ENCODE measurements at places on chromosomes 13 and 19.

- no peak for DNase-seq
Observed at GRCh38 chr13:93098972-93099371, 127.6 kb upstream of the GPC6 start.

DNA sequence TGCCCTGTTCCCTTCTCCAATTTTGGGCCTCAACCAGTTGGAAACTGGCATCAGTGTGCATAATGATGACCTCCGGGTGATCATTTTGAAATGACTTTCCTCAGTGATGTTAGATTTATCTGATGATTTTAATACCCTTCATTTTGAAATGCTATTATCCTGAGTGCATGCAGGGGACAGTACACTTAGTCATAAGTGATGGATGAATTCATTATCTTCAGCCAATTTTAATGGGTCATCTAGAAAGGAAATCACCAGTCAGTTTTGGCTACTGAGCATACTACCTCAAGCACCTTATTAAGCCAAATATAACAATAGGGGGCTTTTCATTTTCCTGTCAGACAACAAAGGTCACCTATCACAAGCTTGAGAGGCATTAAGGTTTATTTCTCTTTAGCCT is 118.5 kb upstream of the MIR17HG start:
- DNase-seq = peak; percentile 16

- peak; percentile 71 for DNase-seq
Observed at GRCh38 chr19:36986601-36987000, 70.5 kb downstream of the ZNF568 start.

DNA sequence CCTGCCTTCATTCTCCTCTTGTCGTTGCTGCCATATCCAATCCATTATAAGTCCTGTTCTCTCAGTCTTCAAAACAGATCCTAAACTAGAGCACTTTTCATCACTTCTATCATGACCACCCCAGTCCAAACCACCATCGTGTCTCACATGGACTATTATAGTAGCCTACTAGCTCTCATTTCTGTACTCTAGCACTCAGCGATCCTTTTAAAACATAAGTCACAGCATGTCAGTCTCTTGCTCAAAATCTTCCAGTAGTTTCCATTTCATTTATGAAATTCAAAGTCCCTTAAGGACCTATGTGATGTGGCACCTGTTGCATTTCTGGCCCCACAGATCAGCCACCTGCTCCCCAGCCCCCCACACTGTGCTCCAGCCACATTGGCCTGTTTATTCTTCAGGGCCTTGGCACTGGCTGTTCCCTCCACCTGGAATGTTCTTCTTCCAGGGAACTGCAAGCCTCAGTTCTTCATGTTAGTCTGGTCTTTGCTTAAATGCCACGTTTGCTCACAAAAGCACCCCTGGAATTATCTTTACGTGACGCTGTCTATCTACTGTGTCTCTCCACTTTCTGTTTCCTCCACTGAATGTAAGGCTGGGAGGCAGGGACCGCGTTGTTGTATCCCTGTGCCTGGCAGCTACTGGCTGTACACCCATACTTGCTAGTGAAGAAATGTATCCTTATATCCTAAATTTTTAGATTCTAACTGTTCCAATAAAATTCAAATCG is 64.3 kb downstream of the MBNL2 start:
- DNase-seq = no peak

- DNase-seq = no peak
Observed at GRCh38 chr19:45526143-45526542, 18.9 kb downstream of the VASP start.

DNA sequence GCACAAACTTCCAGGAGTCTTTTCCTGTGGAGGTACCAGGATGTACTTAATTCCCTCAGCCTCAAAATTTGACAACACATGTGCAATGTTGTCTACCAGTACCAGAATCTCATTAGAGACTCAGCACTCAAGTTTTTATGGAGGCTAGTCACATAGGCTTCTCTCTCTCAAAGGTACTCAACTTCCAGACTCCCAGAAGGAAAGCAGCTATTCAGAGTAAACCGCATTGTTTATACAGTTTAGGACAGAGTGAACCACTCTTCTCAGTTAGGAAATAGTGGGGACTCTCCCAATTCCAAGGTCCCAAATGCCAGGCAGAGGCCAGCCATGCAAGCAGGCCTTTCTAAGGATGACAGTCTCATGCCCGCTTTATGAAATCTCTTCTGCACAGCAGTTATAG is 8.5 kb upstream of the C1QTNF9B start:
- DNase-seq = no peak

- DNase-seq = no peak
Observed at GRCh38 chr19:57052081-57052480, 67.7 kb upstream of the USP29 start.

DNA sequence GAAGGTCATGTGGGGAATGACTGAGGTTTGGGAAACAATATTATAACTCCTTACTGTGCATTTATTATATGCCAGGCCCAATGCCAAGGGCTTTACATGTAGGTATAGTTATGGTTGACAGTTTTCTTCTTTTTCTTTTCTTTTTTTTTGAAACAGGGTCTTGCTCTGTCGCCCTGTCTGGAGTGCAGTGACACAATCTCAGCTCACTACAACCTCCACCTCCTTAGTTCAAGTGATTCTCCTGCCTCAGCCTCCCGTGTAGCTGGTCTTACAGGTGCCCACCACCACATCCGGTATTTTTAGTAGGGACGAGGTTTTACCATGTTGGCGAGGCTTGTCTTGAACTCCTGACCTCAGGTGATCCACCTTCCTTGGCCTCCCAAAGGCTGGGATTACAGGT is 13.8 kb downstream of the RTN2 start:
- DNase-seq = no peak

GRCh38 chr19:12364391-12365235 is 870 bp downstream of the ZNF442 start:
- no peak for DNase-seq

DNA sequence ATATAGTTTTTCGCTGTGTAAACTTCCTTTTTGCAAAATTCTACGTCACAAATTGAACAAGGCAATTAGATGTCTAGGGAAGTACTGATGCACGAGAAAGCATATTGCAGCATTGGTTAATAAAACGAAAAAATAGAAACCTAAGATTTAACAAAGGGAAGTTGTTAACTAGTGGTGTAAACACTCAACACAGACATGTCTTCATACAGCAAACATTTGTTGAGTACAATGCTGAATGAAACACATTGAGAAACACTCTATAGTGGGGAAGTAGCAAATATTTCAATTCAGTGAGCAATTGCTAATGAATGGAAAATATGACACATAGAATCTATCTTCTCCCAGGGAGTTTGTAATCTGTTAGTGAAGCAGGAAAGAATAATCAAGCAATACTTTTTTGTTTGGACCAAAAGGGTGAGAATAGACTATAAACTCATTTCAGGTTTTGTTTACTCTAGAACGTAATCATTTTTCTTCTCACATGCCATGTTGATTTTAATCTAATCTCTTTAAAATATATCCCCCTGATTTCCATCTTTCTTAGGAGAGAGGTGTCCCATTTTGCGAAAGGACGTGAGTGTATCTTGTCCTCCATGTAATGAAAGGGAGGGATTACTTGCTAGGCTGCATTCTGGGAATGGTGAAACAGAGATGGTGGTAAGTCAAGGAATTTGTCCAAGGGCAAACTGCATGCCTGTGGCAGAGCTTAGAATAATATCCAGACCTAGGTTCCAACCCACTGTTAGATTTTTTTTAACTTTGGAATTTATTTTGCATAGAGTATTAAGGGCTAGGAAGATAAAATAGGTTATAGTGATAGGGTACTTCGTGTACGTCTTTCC is 1.7 kb upstream of the ANKRD10 start:
- no peak for DNase-seq

DNA sequence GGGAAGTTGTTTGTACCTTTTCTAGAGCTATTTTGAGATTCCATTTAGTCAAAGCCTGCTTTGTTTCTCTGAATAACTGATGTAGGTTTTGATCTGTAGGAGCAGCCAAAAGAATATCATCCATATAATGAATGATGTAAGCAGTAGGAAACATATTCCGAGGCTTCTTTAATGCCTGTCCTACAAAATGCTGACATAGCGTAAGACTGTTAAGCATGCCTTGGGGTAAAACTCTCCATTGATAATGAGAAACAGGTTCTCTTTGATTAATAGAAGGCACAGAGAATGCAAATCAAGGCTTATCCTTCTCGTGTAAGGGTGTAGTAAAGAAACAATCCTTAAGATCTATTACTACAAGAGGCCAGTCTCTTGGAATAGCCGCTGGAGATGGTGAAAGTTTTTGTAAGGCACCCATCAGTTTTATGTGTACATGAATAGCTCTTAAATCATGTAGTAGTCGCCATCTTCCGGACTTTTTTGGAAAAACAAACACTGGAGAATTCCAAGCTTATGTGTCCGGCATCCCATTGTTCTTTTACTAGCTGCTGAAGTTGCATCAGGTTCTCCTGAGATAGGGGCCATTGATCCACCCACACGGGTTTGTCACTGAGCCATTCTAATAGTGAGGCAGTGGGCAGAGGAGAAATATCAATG is 13.5 kb downstream of the FPR3 start:
- DNase-seq = no peak

DNA sequence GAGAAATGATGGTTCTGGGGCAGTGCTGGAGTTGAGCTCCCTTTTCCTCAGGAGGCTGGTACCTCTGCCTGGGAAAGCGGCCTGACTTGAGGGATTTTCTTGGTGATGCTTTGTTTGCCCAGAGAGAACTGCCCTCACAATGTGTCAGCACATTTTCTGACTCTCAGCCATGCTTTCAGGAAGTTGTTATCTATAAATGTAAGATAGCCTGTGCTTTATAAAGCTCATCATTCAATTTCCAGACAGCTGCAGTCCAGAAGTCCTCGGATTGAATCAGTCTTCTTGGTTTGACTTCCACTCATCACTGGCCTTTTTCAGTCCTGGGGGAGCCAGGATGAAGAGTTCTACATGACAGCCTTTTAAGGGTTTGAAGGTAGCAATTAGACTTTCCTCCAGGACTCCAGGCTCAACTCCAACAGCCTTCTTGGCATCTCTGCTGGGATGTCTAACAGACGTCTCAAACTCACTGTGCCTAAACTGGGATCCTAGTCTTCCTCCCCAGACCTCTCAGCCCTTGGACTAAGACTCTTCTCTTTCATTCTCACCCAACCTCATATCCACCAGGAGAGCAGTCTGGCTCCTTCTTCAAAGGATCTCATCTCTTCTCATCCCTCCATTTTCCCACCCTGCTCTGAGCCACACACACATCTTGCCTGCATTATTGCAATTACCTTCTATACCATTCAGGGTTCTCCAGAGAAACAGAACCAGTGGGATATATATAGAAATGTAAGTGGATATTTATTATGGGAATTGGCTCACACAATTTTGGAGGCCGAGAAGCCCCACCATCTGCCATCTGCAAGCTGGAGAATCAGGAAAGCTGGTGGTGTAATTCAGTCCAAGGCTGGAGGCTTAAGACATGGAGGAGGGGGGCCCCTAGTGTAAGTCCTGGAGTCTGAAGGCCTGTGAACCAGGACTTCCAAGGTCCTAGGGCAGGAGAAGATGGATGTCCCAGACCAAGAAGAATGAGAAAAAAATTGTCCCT is 13.1 kb downstream of the ERICH6B start:
- DNase-seq = no peak

- DNase-seq = no peak
Observed at GRCh38 chr13:45623516-45624090, 8.1 kb upstream of the ERICH6B start.

GRCh38 chr19:13118424-13119193 is 545 bp downstream of the NACC1 start:
- DNase-seq = no peak

- no peak for DNase-seq
Observed at GRCh38 chr13:69947582-69947981, 160.0 kb upstream of the ATXN8OS start.

GRCh38 chr13:73902296-73902695 is 231.9 kb downstream of the KLF12 start:
- DNase-seq = no peak

- no peak for DNase-seq
Observed at GRCh38 chr19:944663-945241, 18.9 kb downstream of the ARID3A start.

DNA sequence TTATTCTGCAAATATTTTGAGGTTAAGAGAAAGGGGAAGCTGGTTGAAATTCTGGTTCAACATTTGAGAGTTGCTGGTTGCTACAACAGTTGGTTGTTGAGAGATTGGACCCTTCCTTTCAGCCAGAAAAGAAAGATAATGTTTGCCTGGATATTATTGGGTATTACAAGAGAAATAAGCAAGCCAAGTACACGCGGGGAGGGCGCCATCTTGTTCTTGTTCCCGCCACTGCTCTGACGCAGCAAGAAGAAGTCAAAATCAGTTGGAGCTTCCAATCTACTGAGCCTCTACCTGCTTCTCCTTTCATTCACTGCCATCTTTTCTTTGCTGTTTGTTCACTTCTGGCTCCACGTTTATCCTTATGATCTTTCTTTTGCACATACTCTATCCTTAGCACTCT is 18.4 kb downstream of the BSPH1 start:
- no peak for DNase-seq

DNA sequence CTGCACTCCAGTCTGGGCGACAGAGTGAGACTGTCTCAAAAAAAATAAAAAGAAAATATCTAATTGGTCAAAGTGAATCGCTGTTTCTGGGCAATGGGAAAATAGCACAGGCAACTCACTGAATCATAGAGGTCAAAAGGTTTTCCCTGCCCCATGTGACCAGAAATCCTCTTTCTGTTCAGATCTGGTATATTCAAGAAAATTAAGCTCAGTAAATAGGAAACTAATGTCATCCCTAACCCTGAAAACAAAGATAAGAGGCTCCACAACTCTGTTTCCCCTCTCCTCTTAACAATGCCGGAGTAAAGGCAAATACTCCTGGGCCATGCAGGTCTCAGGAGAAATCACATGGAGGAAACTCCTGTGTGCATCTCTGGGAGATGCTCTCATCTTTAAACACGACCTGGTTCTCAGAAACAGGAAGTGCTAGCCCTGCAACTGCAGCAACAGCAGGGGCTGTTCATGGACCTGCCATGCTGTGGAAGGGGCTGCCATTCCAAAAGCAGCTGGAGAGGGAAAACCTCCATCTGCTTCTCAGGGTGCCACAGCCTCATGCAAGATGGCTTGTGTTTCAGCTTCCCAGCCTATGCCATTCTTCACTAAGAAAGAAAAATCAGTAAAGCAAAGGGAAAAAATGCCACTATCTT is 47.5 kb upstream of the SLC7A9 start:
- DNase-seq = no peak

- DNase-seq = no peak
Observed at GRCh38 chr13:77062097-77062496, 35.1 kb upstream of the FBXL3 start.

DNA sequence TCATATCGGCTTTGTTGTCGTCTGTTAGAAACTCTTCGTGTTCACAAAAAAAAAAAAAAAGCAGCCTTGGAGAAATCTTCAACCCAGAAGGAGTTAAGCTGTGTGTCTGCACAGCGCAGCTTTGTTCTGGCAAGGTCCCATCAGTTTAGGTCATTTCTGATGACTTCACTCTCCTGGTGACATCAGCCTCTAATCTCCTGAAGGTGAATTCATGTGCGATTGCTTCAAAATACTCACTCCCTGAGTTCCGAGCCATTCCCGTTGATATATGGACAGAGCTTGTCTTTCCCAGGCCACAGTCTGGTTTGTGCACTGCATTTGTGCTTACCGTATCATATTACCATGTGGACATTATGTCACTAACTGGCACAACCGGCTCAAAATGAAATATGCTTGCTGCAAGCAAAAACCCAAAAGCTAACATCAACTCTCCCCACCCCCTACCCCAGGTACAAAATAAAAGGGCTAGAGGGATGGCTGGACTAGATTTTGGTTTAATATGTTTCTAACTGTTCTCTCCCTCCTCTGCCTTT is 342.4 kb downstream of the KCNRG start:
- DNase-seq = peak; percentile 39

- no peak for DNase-seq
Observed at GRCh38 chr13:110894086-110894485, 20.8 kb downstream of the ANKRD10 start.
